ENCODE measurements at places on chromosomes 12 and 14.

- DNase-seq, result no peak
These were observed 18.6 kb downstream of the LTBP2 start for GRCh38 chr14:74593241-74593953.

GRCh38 chr14:48788771-48789170 is 797.4 kb downstream of the RPS29 start:
- no peak for DNase-seq

- DNase-seq, result no peak
These were observed 180.7 kb upstream of the NRXN3 start for GRCh38 chr14:77989441-77989991.

DNA sequence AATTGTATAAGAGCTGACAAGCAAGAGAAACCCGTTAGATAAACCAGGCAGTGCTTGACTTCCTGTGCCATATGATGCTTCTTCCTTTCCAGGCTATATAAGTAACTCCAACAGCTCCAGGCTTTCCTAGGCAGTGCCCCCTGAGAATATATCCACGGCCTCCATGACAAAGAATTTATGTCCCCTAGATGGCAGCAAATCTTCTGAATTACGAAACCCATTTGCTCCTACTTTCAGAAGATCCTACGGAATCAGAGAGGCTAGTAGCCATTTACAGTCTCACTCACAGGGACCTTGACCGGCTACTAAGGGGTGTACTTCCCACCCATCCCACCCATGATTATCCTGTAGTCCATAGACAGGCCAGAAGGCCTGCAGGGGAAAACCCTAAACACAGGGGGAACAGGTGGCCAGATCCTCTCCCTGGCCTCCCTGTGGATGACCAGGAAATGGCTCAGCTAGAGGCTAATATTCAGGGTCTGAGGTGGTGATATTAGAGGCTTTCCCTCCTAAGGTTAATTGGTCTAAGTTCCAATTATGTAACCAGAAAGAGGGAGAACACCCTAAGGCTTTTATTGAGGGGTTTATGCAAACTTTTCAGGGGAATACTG is 77.2 kb upstream of the DCD start:
- DNase-seq, result no peak

DNA sequence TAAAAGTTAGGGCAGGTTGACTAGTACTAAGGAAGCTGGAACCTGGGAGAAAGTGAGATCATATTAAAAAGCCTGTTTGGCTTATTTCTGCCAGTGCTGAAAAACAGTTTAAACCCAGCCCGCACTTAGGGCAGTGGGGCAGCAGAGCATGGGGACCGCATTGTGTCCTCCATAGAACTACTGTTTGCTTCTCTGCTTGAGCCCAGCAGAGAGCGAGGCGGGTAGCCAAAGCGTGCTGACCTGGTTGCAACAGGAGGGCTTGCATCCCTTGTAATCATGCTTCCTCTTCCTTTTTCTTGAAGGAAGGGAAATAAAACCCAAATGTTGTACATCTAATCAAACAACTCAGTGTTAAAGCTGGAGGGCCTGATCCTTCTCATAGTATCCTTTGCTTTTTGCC is 82.5 kb upstream of the HOXC13 start:
- DNase-seq, result no peak

DNA sequence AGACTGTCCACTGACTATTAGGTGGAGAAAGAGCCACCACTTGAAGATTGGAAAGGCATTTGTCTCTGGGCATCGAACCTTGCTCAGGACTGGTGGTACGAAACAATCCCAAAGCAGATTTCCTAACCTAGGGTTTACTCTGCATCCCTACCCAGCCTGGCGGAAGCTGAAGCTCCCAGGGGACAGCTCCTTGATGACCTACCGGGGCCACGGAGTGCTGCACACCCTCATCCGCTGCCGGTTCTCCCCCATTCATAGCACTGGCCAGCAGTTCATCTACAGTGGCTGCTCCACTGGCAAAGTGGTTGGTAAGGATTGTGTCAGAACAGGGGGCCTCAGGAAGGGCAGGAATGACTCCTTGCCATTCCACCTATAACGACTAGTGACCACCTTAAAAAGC is 6.5 kb upstream of the NRL start:
- DNase-seq, result no peak

DNA sequence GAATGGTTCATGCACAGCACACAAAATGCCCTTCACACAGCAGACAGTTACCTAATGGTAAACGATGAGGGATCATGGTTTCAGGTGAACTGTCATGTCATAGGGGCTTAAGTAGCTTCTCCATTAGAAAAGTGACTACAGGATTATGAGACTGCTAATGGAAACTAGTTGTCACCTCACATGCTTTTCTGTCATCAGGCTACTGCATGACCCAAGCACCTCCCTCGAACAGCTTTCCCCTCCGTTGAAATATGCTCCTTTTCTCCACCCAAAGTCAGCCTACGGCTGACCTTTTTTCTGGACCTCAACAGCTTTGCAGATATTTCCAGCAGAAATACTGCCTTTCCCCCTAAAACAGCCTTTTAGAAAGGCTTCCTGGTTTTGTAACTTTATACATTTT is 467.3 kb downstream of the EGLN3 start:
- DNase-seq, result no peak

- no peak for DNase-seq
These were observed 98.1 kb upstream of the GRIP1 start for GRCh38 chr12:66776974-66777373.

DNA sequence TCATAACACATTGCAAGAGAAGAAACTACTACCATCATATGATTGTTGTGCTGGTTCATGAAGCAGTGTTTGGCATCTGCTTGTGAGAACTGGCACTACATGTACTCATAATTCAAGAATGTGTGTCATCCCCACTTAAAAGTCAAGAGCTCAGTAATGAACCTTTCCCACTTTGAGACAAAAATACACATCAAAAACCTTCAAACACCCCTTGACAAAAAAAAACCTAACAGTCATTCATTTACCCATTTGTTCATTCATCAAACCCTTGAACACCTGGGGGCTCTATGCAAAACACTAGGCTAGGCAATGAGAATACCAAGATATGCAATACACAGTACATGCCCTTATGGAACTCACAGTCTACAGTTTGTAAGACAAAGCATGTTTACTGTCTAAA is 40.0 kb downstream of the KIF21A start:
- no peak for DNase-seq

GRCh38 chr14:101110729-101111619 is 207.5 kb upstream of the RTL1 start:
- no peak for DNase-seq

GRCh38 chr12:53492188-53492587 is 7.1 kb downstream of the MAP3K12 start:
- no peak for DNase-seq

DNA sequence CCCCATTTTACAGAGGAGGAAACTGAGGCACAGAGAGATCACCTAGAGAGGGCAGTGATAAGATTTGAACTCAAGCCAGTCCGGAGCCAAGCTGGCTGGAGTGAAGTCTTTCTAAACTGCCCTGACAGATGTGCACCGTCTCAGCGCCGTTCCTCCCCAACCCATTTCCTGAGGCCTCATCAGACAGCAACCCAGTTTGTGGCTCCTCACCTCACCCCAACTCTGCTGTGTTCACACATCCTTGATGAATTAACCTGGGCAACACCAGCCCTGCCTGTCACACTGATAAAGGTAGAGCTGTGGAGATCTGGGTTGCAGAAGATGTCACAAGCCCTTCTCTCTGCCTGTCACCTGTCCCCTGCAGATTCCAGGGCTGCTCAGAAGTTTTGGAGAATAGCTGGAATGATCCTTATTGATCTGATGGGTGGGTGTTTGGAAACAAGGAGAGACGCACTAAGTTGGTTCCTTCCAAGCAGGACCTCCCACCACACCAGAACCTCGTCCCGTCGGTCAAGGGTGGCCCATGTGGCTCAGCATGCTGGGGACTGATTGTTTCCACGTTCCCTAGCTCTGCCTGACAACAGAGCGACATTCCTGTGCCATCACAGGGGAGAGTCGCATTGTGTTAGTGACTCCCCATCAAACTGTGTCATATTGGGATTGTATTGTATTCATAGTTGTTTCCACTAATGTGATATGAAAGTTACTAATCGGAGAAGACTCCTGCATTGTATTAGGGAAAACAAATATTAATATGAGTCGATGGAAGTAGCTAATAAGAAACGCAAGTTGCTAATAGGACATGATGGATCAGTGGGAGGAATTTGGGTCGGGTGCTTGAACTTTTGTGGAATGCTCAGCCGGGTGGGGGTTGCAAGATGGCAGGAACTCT is 200.6 kb downstream of the PHETA1 start:
- DNase-seq, result no peak

DNA sequence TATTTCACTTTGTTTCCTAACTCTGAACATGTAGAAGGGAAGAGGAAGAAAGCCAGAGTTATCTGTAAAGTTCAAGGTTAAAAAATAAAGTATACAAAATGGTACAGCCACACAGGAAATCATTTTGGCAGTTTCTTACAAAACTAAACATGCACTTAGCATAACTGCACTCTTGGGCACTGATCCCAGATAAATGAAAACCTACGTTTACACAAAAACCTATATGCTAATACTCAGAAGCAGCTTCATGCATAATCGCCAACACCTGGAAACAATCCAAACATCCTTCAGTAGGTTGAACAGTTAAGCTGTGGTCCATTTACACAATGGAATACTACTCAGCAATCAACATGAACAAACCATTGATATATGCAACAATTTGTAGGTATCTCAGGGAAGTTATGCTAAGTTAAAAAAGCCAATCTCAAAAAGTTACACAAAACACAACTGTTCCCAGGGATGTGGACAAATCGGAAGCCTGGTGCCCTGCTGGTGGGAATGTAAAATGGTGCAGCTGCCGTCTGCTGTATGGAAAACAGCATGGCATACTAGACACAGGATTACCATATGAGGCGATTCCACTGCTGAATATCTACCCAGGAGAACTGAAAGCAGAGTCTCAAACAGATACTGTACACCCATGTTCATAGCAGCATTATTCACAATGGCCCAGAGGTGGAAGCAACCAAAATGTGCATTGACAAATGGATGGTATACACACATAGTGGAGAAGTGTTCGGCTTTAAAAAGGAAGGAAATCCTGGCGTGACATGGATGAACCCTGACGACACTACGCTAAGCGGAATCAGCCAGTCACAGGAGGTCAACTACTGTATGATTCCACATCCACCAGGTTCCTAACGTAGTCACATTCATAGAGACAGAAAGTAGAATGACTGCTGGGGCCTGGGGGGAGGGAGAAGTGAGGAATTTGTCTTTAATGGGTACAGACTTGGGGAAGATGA is 37.7 kb downstream of the NRDE2 start:
- DNase-seq, result no peak

- no peak for DNase-seq
These were observed 34.5 kb downstream of the PRKCH start for GRCh38 chr14:61355892-61356325.

- DNase-seq, result no peak
These were observed 8.0 kb downstream of the ZBTB39 start for GRCh38 chr12:56998316-56998715.

DNA sequence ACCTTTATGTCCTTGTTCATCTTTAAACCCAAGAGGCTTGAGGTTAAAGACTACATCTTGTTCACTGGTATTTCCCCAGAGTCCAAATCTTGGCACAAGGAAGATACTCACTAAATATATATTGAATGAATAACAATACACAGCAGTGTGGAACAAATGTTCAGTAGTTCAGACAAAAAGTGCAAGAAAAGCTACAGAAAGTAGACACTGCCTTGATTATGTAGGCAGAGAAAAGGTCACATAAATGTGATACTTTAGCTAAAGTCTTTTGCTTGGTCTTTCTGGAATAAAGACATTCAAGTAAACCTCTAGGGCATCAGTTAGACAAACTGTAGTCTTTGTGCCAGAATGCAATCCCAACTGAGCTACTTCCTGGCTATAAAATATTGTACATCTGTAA is 157.0 kb downstream of the TMEM117 start:
- DNase-seq, result no peak

Data from GM04503 (cell line).